ENCODE measurements at places on chromosomes 5 and 9.

- no peak for DNase-seq
These were observed 1.5 kb downstream of the LRRTM2 start for GRCh38 chr5:138873466-138874221.

GRCh38 chr5:148902478-148902877 is 76.1 kb downstream of the ADRB2 start:
- no peak for DNase-seq

DNA sequence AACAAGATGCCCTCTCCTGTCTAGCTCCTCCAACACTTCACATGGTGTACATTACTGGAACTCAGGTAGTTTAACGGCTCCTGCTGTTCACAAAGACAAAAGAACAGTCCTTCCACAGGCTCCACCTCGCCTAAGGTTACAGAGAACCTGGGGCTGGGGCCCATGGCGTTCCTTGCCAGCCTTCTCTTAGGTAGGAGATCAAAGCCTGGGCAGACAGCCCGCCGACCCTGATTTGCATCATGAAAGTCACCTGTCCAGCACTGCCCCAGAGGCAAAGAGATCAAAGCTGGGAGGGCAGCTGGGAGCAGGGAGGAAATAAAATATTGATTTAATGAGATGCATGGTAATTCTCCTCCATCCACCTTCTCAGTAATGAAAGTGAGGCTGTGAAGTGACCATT is 115.0 kb upstream of the SLIT3 start:
- no peak for DNase-seq

DNA sequence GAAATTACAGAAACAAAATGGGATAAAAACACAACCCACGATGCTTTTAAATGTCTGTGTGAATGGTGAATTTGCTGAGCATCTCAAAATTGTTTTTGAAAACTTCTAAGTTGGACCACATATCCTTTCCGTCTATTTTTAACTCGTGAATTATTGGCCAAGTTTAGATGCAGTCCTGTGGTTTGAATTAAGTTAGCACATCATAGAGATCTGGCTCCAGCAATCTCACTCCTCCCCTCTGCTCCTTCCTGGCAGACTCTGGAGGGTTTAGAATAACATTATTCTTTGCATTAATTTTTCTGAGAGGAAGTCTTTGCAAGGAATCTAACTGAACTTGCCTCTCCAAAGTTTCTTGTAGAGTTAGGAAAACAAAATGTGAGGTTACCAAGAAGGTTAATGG is 14.5 kb upstream of the ANKRD55 start:
- DNase-seq, result no peak

DNA sequence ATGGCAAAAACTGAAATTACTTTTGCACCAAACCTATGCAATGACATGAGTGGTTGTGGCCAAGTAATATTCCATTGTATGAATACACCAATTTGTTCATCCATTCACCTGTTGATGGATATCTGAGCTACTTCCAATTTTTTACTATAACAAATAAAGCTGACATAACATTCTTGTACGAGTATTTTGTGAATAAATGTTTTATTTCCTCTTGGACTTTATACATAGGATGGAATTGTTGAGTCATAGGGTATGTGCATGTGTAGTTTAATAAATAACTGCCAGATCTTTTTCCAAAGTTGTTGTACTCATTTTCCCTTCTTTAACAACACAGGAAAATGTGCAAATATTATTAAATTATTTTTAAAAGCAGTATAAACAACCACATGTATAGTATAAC is 146.1 kb upstream of the ZNF462 start:
- no peak for DNase-seq

GRCh38 chr9:97830884-97831829 is 21.9 kb upstream of the FOXE1 start:
- DNase-seq, result no peak

DNA sequence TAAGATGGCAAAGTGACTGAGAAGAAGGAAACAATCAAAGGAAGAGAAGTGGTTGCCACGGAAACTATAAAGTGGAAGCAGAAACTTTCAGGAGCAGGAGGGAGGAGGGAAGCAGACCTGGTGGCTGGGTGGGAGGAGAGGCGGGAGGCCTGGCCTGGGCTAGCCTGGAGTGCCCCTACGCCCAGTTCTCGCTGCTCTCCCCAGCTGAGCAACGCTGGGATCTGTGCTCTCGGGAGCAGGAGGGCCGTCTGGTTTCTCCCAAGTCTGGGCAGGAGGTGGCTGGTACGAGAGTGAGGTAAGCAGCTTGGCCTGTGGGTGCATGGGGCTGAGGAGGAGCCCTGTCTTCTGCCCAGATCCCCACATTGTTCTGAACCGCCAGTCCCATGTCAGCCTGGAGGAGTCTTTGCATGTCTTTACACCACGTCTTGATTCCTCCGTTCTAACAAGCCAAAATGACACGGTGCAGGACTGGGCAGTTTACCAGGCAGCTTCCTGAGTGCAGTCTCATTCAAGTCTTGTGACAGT is 15.0 kb upstream of the DAB2IP start:
- no peak for DNase-seq

DNA sequence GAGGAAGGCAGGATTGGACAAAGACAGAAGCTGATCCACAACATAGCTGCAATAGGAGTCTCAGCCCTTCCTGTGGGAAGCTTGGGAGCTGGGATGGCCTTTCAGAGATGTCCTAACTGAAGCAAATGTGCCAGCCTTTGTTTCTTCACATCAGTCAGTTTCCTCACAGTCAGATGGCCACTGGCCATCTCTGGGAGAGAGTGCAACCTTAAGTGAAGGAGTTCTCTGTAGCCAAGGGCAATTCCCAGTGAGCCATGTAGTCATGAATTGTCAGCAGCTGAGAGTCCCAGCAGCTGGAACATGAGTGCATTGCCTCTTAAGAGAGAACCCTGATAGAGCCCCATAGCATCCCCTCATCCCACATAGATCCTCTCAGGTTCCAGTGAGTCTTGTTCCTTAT is 89.1 kb upstream of the LIFR start:
- no peak for DNase-seq

DNA sequence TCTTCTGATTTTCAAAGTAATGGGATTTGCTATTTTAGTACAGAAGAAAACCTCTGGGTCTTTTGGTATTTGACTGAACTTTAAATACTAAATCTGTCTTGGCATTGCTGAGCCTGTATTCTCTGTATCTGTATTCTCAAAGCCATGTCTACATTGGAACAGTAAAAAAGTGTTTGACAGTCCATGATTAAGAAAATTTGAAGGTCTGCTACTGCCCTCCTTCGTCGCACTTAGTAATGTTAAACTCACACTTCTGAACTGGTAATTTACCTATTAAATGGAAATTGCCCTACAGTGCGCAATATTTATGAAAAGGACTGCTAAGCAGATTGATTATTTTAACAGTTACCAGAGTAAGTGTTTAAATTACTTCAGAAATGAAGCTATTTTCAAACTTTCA is 165.7 kb upstream of the SMC2 start:
- no peak for DNase-seq

DNA sequence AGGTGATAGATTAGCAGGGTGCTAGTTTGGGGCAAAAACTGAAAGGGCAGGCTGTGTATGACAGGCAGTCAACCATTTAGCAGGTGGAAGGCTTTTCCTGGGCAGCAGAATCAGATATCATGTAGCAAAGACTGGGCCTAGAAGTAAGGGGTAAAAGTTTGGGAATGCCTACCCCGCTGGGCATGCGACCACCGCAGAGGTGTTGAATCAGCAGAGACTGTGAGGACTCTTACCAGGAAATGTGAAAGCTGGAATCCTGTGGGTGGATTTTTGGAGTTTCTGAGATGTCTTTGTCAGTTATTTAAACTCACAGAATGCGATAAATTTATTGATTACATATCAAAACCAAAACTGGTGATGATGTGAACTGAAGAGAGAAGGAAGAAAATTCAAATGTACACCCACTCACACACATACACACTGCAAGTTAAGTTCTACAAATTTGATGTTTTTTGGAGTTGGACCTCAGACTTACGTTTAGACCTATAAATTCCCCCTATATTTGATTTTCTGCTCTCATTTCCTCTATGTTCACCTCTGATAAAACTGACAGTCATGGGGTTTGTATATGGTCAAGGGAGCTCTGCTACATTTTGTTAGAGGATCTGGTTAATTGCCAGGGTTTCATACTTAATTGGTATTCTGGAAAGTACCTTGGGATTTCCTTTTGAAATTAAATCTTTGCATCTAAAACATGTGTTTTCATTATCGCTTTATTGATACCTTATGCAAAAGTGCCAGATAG is 333.6 kb downstream of the CSNK1G3 start:
- no peak for DNase-seq

DNA sequence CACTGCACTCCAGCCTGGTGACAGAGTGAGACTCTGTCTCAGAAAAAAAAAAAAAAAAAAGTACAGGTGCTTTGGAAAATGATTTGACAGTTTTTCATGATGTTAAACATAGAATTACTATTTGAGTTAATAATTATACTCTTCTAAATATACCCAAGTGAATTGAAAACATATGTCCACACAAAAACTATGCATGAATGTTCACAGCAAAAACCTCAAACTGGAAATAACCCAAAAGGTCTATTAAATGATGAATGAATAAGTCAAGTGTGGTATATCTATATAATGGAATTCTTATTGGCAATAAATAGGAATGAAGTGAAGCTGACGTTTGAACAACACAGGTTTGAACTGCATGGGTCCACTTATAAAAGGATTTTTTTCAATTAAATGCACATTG is 207.2 kb upstream of the DAB2 start:
- no peak for DNase-seq

DNA sequence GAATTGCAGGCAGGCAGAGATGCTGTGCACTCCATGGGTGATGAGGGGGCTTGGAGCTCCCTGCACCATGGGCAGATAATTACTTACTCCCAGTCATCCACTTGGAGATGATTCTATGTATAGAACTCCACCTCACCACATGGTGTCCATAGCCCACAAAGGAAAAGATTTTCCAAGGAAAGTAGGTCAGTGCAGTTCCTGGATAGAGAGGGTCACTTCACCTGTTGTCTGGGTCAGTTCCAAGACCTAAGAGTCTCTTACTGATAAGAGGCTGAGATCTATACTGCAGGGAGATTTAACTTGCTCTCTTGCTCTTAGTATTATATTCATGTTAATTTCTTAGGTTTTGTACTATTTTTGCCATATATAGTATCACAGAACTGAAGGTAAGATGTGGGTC is 113.9 kb upstream of the BRINP1 start:
- DNase-seq, result no peak

Data from stimulated activated CD8-positive, alpha-beta memory T cell treated with anti-CD3 and anti-CD28 coated beads, Interleukin-4, amount 100 ng/mL, for 4 hours (primary cell).